Spinal cord (tissue), 10 donors: ENCODE measurements at places on chromosomes 11 and 22. TPM values are rescaled to one million over a fixed set of nuclear protein-coding genes. Genes with fewer than 3 reads are reported as not detected.

Gene ALDH3B1
- polyA plus RNA-seq, result 4.8 TPM

Gene PDE2A
- 17.5 TPM for polyA plus RNA-seq

Gene MN1
- polyA plus RNA-seq, result 26.1 TPM

Gene LINC01488
- polyA plus RNA-seq, result not detected

Gene MS4A6E
- not detected for polyA plus RNA-seq

Gene TCF20
- 28.8 TPM for polyA plus RNA-seq

Gene FREY1
- 0.57 TPM for polyA plus RNA-seq

Gene GAB4
- polyA plus RNA-seq, result 0.36 TPM

Gene STK33
- 40.6 TPM for polyA plus RNA-seq

Gene P2RY6
- polyA plus RNA-seq, result 0.96 TPM

Gene DAGLA
- polyA plus RNA-seq, result 21.7 TPM

Gene PGA4
- not detected for polyA plus RNA-seq

Gene PAK1
- 59.8 TPM for polyA plus RNA-seq
